ENCODE measurements at places on chromosomes 1 and 21. TPM values are rescaled to one million over a fixed set of nuclear protein-coding genes. Genes with fewer than 3 reads are reported as not detected.

Gene IL24
- total RNA-seq = not detected

Gene GBP2
- 0.04 TPM for total RNA-seq

Gene CDCA8
- 46.9 TPM for total RNA-seq

Gene IFNLR1
- total RNA-seq = 4.8 TPM

Gene AIRE
- 0.31 TPM for total RNA-seq

Gene KIF14
- total RNA-seq = 16.3 TPM

Gene ABCD3
- 34.5 TPM for total RNA-seq

Gene AXDND1
- 0.76 TPM for total RNA-seq

Gene PLA2G2F
- total RNA-seq = not detected

Gene ZNF684
- 9.2 TPM for total RNA-seq

Gene SELP
- total RNA-seq = not detected

Gene AGBL4
- 2.5 TPM for total RNA-seq

Gene SERPINC1
- 1.7 TPM for total RNA-seq

Gene ZNF593OS
- total RNA-seq = not detected

Gene TCHH
- not detected for total RNA-seq

Gene FAM151A
- total RNA-seq = not detected

Gene LMOD1
- 0.42 TPM for total RNA-seq

Gene TNN
- total RNA-seq = 0.31 TPM

Gene PMVK
- total RNA-seq = 7.3 TPM

Measured in H7 (cell line).